ENCODE measurements at places on chromosomes 4 and X.

GRCh38 chrX:19089555-19090040, 32.7 kb downstream of the ADGRG2 start:
- DNase-seq: no peak

- no peak for DNase-seq
Observed at GRCh38 chrX:38817004-38817703, 15.9 kb downstream of the MID1IP1 start.

DNA sequence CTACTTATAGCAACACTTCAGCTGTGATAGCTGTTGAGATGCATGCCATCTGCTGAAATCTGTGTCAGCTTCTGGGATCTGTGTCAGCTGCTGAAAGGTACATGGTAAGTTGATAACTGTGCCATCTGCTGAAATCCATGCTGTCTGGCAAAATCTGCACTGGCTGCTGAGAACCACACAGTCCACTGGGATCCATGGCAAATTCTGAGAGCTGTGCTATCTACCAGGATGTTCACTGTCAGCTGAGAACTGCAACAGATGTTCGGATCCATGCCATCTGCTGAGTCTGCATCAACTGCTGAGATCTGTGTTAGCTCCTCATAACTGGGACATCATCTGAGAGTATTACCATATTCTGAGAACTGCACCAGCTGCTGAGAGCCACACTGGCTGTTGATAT, 430.5 kb upstream of the POU3F4 start:
- no peak for DNase-seq

- DNase-seq: no peak
Observed at GRCh38 chr4:14084598-14084997, 457.1 kb upstream of the BOD1L1 start.

GRCh38 chr4:22635692-22636091, 57.0 kb upstream of the GBA3 start:
- no peak for DNase-seq

DNA sequence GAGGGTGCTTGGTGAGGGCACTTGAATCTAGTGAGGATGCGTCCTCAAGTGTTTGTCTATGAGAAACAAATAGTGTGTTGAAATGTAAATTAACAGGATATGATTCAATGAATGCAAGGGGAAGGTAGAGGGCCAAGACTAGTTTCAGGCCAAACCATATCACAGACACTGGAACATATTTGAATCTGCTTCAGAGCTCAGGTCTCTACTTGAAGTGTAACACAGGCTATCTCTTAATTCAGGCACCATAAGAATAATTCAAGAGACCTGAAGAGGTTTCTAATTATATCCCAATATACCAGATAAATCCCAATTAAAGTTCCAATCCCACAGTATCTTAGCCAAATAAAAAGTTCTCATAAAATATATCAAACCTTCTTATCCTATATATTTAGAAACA, 146.5 kb upstream of the INTU start:
- DNase-seq: no peak

DNA sequence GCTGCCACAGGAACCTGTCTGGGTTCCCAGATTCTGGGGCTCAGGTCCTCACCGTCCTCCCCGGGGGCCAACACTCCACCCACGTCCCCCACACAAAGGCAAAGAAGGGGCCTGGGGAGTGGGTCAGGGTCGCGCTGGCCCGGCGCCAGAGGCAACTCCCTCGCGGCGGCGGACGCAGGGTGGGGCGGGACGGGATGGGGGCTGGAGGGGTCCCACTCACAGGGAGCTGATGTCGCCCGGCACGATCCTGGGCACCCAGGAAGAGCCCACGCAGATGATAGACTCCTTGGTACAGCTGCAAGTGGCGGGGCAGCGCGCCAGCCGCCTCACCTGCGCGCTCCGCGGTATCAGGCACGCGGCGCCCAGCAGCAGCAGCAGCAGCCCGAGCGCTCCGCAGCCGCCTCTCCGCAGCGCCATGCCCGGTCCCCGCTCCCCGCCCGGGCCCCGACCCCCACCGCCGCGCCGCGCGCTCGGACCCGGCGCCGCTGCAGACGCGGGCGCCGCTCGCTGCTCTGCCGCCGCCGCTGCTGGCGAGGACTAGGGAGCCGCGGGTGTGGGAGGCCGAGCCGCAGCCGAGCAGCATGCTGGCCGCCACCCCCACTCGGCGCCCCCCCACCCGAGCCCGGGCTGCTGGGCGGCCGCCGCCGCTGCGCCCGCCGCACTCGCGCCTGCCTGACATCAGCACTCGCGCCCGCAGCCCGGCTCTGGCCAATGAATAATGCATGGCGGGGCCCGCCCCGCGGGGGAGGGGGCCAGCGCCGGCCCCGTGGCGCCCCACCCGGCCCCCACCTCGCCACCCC, at the start of gene LGI2:
Gene LGI2 (minus strand): TSS at position 670 of the 800 bp plus-strand sequence. CDS start 253 bp downstream, at position 417.
- no peak for DNase-seq

DNA sequence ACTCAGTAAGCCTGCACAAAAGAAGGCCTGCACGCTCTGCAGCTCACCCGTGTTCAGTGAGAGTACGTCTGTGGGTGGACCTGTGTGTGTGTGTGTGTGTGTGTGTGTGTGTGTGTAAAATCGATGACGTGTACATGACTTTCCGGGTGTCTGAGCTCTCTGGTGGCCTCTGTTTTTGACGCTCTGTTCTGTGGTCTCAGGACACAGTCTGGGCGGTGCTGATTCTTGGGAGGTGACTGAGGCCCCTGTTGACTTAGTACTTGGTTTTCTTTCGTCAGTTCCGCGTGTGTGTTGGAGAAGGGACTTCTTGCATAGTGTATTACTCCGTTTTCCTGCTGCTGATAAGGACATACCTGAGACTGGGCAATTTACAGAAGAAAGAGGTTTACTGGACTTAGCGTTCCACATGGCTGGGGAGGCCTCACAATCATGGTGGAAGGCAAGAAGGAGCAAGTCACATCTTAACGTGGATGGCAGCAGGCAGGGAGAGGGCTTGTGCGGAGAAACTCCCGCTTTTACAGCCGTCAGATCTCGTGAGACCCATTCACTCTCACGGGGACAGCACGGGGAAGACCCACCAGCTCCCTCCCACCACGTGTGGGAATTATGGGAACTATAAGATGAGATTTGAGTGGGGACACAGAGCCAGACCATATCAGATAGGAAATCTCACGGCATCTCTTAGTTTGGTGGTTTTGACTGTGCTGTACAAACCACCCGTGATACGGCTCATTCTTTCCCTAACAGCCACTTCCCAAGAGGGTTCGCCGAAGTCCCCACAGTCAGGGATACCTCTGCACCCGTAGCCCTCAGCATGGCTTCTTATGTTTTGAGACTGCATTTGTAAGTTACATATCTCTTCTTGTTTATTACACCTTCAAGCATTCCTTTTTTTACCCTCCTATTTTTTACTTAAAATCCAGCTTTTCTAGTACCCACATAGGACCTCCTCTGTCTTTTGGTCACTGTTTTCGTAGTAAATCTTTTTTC, 24.5 kb downstream of the UVSSA start:
- DNase-seq: no peak

GRCh38 chr4:147589586-147589985, 27.6 kb upstream of the TMEM184C start:
- no peak for DNase-seq

- no peak for DNase-seq
Observed at GRCh38 chr4:93731456-93731855, 97.1 kb upstream of the ATOH1 start.

GRCh38 chr4:54745031-54745770, 87.4 kb downstream of the KIT start:
- DNase-seq: no peak

- no peak for DNase-seq
Observed at GRCh38 chr4:46211406-46211805, 87.6 kb upstream of the GABRG1 start.

GRCh38 chr4:1547131-1547855, 136.8 kb downstream of the FAM53A start:
- DNase-seq: no peak

DNA sequence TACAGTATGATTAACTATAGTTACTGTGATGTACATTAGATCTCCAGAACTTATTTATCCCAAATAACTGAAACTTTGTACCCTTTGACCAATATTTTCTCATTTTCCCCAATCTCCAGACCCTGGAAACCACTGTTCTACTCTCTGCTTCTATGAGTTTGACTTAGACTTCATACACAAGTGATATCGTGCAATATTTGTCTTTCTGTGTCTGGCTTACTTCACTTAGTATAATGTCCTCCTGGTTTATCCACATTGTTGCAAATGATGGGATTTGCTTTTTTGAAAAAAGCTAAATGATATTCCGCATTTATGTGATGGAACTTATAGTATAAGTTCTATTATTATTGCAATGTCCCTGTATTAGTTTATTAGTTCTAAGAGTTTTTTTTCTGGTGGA, 81.8 kb upstream of the SOD3 start:
- DNase-seq: no peak

DNA sequence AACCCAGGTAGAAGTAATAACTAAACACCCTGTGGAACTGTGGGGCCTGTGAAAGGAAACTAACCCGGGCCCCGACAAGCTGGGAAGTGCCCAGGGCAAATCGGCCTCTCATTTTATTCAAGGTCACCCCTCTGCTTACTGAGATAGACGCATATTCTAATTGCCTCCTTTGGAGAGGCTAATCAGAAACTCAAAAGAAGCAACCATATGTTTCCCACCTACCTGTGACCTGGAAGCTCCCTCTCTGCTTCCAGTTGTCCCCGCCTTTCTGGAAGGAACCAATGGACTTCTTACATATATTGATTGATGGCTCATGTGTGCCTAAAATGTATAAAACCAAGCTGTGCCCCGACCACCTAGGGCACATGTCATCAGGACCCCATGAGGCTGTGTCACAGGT, 23.1 kb upstream of the DHRSX start:
- DNase-seq: no peak

DNA sequence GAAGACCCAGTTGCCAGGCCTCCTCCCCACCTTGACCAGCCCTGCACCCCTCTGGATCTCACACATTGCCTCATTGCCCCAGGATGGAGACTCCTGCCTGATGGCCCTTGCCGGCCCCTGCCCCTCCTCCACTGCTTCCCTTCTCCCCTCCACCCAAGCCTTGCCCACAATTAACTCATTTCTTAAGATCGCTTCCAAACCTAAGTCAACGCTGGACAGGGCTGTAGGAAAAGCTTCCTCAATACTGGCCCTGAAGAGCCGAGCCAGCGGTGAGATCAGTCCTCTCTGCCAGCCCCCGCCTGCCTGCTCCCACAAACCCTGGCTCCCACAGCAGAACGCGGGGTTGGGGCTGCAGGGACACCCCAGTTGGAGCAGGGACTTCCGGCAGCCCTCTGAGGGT, 7.5 kb upstream of the HAUS7 start:
- no peak for DNase-seq

- DNase-seq: peak; percentile 63
Observed at GRCh38 chrX:49230500-49231232, 2.5 kb downstream of the CACNA1F start.

GRCh38 chr4:99891351-99891750, 2.9 kb downstream of the LAMTOR3 start:
- no peak for DNase-seq

DNA sequence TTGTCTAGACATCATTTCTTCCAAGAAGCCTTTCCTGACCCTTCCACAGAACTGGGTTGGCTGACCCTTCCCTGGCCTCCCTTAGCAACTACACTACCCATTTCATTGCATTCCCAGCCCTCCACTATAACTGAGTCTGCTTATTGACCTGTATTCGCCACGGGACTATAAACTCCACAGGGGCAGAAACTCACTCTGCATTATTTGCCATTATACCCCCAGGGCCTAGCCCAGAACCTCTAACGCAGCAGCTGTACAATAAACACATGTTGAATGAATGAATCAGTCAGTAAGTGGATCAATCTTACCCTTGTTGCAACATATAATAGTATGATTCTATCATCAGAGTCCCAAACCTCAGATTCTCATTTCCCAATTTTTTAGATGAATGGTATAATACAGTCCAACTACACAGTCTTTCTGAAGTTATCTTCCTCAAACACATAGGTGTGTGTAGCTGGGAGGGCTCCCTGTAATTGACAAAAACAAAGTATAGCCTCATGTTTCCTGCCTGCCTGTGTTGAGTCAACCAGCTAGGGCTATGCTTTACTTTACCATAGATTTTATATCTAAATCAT, 209.3 kb downstream of the CHIC2 start:
- no peak for DNase-seq

DNA sequence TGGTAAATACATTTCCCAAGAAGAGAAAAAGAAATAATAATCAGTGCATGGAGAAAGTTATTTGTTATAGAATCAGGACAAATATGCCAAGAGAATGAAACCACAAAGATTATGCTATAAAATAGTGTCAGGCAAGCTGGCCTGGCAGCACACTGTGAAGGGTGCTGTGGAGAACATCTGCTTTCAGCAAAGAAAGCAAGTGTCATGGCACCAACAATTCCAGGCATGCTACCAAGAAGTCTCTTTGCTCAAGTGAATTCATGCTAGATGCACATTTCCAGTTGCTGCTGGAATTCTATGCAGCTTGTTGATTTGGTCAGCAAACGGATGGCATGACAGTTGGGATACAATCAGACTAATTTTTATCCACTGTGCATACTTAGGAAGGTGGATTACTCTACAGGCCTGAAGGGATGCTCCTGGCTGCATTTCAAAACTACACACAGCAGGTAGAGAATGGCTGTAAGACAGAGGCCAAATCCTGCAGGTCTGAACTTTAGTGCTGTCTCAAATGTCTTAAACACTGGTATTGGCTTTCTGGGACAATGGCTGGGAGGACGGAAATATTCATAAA, 154.6 kb upstream of the FAT1 start:
- no peak for DNase-seq

- no peak for DNase-seq
Observed at GRCh38 chrX:115297189-115297588, 7.7 kb downstream of the LUZP4 start.

DNA sequence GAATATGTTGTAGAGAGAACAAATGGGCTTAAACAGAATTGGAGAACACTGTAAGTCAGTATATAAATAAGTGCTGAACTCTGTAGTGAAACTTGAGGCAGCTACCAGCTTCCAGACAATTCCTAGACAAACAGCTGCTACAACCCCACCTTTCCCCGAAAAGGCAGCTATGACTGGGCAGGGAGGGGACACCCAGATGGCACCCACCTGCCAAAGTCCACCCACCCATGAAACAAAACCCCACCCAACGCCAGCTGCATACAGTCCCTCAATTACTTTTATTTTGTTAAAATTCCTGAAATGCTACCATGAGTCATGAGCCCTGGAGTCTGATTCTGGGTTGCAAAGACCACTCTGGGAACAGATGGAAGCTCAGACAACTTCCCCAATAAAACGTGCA, 24.4 kb downstream of the RELL1 start:
- DNase-seq: no peak

- DNase-seq: no peak
Observed at GRCh38 chr4:70802928-70803580, 36.6 kb downstream of the GRSF1 start.

DNA sequence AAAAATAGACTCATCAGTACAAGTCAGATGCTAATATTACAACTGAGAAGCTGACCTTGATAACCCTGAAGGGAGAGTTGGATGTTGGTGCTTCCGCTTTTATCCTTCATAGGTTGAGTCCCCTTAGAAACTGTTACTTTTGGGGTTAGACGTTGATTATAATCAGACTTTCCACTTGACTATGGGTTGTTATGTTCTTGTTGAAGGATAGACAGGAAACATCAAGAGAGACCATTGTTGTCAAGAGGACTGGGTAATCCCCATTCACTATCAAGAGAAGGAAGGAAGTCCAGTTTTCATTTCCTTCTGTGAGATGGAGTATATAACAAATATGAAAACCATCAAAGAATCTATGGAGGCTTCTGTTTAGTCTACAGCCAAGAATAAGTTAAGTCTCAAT, 229.9 kb upstream of the AFF2 start:
- no peak for DNase-seq

Measured in stimulated activated CD4-positive, alpha-beta T cell treated with anti-CD3 and anti-CD28 coated beads, Interleukin-12 subunit alpha, Interleukin-12 subunit beta, amount 100 ng/mL, for 24 hours (primary cell).